NCI-H510A (cell line): ENCODE measurements at places on chromosomes 16 and 17.

- DNase-seq = no peak
These were observed 78.5 kb upstream of the NACA2 start for GRCh38 chr17:61669522-61669921.

DNA sequence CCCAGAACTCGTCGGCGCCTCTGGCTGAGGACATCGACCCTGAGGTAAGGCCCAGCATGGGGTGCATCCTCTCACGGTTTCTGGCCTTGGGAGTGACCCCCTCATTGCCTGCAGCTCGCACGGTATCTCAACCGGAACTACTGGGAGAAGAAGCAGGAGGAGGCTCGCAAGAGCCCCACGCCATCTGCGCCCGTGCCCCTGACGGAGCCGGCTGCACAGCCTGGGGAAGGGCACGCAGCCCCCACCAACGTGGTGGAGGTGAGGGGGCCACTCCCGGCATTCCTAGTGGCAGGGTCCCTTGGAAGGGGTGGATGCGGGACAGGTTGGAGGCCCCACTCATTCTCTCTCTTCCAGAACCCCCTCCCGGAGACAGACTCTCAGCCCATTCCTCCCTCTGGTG lies 8.4 kb upstream of the MRPL12 start:
- no peak for DNase-seq

DNA sequence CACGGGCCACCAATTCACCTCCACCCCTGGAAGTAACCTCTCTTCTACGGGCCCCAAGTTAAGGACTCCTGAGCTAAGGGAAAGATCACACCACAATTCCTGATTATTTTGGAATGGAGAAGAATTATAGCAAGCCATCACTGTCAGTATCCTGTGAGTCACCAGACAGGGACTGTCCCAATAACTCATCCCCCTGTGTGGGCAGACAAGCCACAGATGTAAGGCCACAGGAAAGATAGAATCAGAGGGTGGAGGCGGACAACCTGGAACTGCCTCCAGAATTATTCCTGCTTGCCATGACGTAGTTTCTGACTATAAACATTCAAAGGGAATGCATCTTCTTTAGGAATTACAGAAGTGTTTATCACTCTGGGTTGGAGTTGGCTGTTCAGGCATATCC lies 5.8 kb upstream of the MYO1D start:
- no peak for DNase-seq

GRCh38 chr17:62119373-62119772 lies 54.3 kb upstream of the MED13 start:
- no peak for DNase-seq

DNA sequence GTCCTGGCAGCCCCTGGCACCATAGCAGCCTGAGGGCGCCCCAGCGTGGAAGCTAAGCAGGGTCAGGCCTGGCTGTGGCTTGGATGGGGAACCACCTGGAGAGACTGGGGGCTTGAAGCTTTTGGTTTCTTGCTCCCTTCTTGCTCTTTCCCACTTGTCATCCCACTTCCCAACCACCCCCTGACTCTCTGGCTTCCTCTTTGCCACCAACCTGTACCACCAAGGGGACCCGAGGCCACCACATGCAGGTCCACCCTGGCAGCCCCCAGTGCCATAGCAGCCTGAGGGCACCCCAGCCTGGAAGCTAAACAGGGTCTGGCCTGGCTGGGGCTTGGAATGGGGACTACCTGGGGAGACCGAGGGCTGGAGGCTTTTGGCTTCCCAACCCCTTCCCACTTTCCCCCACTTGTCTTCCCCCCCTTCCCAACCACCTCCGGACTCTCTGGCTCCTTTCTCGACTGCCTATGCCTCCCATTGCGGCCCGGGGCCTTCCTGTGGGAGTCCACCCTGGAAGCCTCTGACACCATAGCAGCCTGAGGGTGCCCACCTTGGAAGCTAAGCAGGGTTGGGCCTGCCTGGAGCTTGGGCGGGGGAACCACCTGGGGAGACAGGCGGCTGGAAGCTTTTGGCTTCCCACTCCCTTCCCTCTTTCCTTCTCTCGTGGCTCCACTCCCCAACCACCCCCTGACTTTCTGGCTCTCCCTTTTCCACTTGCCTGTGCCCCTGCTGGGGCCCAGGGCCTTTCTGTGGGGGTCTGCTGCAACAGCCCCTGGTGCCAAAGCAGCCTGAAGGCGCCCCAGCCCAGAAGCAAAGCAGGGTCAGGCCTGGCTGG lies 2294.4 kb downstream of the TP53TG3F start:
- DNase-seq = no peak

DNA sequence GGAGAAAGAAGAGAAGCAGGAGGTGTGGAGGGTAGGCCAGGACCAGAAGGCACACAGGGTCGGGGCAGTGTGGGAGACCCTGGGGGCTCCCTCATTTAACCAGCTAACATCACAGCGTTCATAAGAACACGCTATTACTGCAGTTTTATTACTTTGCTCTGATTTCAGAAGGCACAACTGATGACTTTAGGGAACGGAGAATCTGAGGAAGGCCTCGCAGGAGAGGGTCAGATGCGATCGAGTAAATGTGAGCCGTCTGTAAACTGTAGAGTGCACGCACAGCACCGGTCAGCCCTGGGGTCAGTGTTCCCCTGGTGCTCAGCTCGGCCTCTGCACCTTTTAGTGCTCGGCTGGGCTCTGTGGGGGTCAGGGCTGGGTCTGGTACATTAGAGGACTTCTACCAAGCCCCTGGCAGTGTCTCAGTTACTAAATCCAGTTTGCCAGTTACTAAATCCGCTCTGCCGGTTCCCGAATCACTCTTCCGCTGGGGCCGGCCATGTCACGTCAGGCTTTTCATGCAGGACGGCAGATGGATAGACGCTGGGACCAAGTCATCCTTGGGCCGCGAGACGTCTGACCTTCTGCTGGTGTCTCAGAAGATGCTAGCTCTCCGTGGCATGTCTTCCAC lies 325.9 kb downstream of the SEC14L1 start:
- DNase-seq = no peak

- DNase-seq = no peak
These were observed 372.3 kb downstream of the SEC14L1 start for GRCh38 chr17:77513045-77513444.

DNA sequence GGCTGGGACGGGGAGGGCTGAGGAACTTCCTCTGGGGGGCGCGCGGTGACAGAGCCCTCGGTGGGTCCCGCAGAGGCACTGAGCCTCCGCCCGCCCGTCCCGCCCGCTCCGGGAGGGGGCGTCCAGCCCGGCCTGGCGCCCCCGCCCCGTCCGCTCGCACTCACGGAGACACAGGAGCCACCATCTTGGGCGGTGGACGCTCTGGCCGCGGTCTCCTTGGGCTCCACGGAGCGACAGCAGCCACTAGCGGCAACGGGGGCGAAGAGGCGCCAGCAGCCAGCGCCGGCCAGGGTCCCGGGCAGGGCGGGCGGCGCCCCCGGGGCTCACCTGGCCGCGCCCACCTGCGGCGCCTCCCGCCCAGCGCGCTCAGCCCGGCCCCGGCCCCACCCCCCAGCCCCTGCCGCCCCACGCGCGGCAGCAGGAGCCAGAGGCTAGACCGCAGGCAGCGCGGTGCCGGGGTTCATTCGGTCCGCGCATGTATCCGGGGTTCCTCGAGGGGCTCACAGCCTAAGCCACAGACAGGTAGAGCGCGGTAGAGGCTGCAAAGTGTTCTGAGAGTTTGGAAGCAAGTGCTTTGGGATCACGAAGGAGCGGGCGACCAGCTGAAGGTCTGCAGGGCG lies at the start of gene C17orf113:
TSS of gene C17orf113 (minus strand) at position 209 of the 620 bp plus-strand sequence. CDS start 7,225 bp downstream, outside the sequence.
- peak; percentile 70 for DNase-seq

DNA sequence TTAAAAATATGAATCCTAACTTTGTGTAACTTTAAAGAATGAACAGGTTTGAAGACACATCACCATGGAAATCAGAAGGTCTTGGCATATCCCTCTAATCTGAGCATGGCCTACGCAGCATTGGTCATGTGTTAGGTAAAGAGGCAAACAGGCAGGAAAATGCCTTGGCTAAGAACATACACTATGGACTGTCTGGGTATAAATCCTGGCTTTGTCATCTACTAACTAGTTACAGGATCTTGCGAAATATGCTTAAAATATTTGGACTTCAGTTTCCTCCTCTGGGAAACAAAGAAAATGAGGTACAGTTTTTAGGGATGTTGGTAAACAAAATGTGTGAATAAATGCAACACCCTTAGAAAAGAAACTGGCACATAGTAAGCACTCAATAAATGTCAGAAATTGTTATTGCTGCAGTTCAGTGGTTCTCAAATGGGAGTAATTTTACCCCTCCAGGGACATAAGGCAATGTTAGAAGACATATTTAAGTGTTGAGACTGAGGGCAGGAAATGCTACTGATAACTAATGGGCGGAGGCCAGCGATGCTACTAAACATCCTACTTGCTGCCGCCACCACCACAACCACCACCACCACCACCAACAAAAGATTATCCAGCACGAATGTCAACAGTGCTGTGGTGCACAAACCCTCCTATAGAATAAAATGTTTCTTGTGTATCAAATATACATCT lies 770.8 kb upstream of the SOX9 start:
- DNase-seq = no peak

DNA sequence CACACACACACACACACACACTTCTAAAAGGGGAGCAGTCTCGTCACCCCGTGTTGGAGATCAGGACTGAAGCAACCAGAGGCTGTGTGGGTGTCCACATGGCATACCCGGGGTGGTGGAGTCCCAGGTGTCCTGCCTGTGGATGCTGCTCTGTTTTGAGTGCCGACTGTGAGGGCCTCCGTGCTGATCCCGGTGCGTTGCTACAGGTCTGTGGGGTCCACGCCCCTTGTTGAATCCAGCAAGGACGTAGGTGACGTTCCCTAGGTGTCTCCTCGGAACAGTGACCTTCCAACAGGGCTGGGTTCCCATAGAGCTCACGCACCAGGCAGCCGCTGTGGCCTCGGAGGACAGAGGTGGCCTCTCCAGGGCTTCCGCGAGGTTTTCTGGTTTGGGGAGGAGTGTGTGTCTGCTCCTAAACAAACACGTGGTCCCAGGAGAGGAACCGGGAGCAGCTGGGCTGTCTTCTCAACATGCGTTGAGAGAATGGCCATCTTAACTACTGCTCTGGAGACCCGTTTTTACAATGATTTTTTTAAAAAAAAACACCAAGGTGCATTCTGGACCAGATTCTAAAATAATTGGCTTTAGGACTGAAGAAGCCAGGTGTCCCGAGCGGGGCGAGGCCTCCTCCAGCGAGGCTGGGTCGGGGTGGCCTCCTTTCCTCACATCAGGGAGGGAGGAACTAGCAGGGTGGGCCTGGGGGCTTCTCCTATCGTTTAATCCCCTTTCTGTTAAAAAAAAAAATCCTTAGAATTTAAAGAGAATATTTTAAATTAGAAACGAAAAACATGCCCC lies 100.6 kb upstream of the ZNF750 start:
- DNase-seq = no peak

GRCh38 chr17:75390982-75391381 lies 14.5 kb downstream of the GRB2 start:
- DNase-seq = no peak

- DNase-seq = no peak
These were observed 9.3 kb downstream of the RIPOR1 start for GRCh38 chr16:67537636-67538591.

GRCh38 chr16:74487634-74488495 lies 66.6 kb upstream of the CLEC18B start:
- no peak for DNase-seq

DNA sequence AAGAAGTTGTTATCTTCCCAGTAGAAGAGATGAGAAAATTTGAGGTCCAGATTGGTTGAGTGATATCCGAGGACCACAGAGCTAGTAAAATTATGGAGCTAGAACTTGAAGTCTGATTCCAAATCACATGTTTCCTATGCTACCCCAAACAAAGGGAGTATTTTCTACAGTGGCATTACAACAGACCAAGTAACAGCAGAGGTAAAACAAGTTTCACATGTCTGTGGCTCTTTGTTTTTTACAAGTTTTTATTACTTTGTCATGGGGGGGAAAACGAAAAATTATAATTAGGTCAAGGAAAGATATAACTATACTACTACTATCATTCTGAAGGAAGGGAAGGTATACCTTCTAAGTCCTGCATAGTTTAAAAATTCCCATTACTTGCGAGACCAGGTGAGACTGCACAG lies 49.4 kb downstream of the KANSL1 start:
- DNase-seq = no peak

DNA sequence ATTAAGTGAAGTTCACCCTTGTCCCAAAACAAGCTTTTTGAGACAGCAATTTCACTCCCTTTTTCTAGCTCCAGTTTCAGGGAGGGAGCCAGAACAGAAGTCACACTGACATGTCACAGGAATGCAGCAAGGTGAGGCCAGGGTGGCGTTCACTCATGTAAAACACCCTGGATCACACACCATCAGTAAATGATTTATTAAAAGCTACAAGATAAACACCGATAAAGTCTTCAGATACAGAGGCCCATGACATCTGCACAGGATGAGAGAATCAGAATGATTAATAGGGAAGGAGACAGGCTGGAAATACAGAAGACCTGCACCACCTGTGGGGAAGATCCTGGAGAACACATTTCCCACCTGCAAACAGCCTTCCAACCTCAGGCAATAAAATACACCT lies 77.5 kb upstream of the DYNLRB2 start:
- no peak for DNase-seq

- DNase-seq = no peak
These were observed 29.4 kb downstream of the IST1 start for GRCh38 chr16:71924710-71925109.

GRCh38 chr17:37041932-37042331 lies 93.2 kb downstream of the AATF start:
- no peak for DNase-seq

DNA sequence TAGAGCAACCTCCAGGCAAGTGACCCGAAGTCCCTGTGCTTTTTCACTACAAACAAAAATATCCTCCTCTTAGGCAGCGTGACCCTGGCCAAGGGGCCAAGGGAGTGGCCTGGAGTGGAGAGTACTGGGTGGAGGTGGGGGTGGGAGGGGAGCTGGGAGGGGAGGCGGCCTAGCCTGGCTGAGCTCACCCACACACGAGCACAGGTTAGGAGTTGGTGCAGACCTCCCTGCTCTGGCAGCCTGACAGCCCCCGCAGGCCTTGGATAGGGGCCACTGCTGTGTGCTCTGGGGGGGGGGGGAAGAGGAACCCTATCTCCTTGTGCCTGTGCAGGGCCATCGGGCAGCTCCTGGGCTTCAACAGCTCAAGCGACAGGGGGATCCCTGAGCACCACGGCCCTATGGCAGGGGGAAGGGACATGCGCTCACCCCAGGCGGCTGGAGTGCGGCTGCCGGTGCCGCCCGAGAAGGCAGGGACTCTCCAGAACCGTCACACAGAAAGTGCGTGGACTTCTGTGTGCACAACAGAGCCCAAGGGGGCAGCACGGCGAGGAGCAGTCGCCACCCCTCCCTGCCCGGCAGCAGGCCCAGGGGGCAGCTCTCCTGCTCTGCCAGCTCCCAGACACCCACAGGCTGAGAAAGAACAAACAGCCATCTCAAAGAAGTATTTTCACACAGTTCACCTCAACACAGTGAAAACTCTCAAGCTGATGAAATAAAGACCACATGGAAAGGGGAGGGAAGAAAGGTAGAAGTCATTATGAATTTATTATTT lies 13.3 kb downstream of the SLC16A3 start:
- DNase-seq = no peak

- DNase-seq = no peak
These were observed 114.4 kb downstream of the ASIC2 start for GRCh38 chr17:33178681-33179080.
